ENCODE measurements at places on chromosomes 13 and 19.

DNA sequence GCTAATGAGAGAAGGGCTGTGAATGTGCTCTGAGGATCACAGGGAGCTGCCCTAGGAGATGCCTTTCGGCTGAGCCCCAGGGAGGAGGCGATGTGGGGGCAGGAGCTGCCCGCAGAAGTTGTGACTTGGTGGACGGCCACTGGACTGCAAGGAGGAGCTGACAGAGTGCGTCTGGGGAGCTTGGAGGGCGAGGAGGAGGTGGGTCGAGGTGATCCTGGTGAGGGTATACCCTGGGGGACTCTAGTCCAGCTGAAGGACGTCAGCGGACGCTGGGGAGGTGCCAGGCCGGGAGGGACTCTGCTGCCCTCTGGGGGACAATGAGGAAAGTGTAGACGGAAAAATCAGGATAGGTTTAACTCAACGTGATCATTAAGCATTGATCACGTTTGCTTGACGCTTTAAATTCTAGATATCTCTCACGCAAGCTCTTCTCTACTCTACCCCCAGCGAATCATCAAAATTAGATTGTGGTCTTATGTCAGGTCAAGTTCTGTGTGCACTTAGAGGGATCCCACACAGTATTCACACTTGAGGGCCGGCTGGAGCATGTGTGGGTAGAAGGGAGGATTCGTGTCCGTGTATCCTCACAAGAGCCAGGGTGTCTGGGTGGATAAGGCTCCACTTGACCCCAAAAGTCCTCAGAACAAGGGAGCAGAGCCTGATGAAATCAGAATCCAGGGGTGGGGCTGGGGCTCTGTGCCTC, 3.3 kb upstream of the CEACAM7 start:
- DNase-seq: no peak

GRCh38 chr19:43101950-43102349, 19.4 kb upstream of the PSG2 start:
- no peak for DNase-seq

DNA sequence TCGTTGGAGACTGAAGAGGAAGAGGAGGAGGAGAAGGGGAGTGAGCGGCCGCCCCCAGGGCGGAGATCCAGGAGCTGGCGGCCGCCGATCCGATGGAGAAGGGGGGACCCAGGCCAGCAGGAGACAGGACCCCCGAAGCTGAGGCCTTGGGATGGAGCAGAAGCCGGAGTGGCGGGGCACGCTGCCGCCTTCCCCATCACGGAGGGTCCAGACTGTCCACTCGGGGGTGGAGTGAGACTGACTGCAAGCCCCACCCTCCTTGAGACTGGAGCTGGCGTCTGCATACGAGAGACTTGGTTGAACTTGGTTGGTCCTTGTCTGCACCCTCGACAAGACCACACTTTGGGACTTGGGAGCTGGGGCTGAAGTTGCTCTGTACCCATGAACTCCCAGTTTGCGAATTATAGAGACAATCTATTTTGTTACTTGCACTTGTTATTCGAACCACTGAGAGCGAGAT, 1.8 kb downstream of the GADD45B start:
- DNase-seq: no peak

GRCh38 chr19:6015841-6016545, 38.1 kb upstream of the RANBP3 start:
- DNase-seq: no peak
